ENCODE measurements at places on chromosomes 13 and 19. TPM values are rescaled to one million over a fixed set of nuclear protein-coding genes. Genes with fewer than 3 reads are reported as not detected.

Gene MEIOSIN
- polyA plus RNA-seq, result not detected

Gene IL17D
- 18.2 TPM for polyA plus RNA-seq

Gene VSTM1
- polyA plus RNA-seq, result not detected

Gene ZNF534
- 0.75 TPM for polyA plus RNA-seq

Gene RTBDN
- polyA plus RNA-seq, result not detected

Gene KLK5
- not detected for polyA plus RNA-seq

Data from hindlimb muscle (tissue), 1 donor.